ENCODE measurements at places on chromosomes 1 and 21. TPM values are rescaled to one million over a fixed set of nuclear protein-coding genes. Genes with fewer than 3 reads are reported as not detected.

DNA sequence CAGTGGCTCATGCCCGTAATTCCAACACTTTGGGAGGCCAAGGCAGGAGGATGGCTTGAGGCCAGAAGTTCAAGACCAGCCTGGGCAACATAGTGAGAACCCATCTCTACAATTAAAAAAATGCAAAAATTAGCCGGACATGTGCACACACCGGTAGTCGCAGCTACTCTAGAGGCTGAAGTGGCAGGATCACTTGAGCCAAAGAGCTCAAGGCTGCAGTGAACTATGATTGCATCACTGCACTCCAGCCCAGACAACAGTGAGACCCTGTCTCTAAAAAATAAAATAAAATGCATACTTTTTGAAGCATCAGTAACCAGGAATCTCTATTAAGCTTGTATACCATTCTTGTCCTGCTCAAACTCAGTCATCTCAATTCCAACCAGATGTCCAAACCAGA is 27.2 kb upstream of the EEIG2 start:
- no peak for DNase-seq

CHI3L2 gene
- 0.25 TPM for polyA plus RNA-seq

TCHH gene
- polyA plus RNA-seq = not detected

CHIT1 gene
- polyA plus RNA-seq = not detected

FAM72C gene
- 0.05 TPM for polyA plus RNA-seq
